NCI-H460 (cell line): ENCODE measurements at places on chromosomes 6 and 20.

DNA sequence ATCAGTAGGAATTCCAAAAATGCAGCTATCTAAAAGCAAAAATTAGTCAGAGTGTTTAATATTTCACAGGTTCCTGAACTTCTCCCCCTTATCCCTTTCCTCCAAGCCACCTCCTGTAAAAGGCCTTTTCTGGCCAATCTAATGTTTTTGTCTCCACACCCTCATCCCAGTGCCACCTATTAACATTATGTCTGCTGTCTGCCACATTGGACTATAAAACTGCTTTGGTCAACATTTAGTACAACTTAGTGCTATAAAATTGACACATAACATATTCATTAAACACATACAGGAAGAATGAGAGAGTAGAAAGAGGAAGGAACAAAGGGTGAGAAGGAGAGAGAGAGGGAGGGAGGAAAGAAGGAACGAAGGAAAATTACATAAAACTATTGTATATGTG lies 47.7 kb downstream of the MMUT start:
- DNase-seq, result no peak

DNA sequence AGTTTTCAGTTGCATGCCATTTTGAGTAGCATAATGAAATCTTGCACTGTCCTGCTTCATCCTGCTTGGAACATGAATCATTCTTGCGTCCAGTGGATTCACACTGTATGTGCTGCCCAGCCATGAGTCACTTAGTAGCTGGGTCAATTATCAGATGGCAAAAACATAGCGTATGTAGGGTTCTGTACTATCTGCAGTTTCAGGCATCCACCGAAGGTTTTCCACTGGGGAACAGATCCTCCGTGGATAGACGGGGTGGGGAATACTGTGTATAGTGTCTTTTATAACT lies 61.4 kb downstream of the IL22RA2 start:
- no peak for DNase-seq

DNA sequence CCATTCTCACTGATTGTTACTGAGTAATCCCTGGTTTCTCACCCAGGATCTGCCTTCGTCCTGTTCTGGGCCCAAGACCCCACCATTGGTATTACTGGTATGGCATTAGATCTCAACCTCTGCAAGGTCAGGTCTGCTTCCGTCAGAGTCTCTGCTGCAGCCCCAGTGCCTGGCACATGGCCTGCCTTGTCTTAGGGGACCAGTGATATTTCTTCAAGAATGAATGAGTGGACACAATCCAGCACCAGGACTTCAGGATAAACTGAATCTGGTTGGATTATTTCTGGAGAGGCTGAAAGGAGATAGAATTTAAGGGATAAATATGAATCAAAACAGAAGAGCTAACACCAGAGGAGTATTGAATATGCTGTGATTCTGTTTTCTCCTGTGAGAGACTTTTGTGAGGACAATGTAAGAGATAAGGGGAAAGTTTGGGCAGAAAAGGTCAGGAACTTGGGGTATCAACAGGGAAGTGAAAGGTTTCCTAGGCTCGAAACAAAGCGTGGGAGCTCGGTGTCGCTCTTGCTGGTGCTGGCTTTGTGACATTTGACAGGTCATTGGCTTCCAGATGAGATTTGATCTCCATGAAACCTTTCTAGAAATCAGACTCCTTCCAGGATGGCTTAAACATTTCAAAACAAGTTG lies 53.9 kb downstream of the OSTM1 start:
- no peak for DNase-seq

GRCh38 chr6:17867880-17868279 lies 119.6 kb downstream of the KIF13A start:
- DNase-seq, result no peak

GRCh38 chr6:148776321-148777308 lies 29.8 kb downstream of the UST start:
- no peak for DNase-seq

DNA sequence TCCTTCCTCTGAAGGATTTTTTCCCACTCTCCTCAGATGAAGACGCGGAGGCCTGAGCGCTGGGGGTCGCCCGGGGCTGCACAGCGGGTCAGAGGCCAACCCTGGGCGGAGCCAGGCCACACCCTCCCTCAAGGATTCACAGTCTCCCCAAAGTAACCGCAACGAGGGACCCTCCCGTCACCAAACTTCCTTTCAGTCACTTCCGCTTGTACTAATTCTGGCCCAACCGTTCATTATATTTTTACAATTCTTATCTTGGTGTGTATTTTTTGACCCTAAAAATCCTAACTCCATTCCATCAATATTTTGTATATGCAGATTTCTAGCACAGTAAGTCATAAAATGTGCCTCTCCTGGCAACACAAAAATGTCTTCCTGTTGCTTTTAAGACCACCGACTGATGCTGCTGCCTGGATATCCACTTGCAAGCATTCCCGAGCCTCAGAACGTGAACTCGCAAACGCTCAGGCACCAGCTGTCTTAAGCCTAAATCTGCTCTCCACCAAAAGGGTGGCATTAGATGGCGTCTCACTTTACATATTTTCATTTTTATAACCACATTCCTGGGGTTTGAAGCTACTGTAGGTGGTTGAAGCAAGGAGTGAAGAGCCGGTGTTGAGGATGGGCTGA lies 128.0 kb downstream of the DLL1 start:
- no peak for DNase-seq

DNA sequence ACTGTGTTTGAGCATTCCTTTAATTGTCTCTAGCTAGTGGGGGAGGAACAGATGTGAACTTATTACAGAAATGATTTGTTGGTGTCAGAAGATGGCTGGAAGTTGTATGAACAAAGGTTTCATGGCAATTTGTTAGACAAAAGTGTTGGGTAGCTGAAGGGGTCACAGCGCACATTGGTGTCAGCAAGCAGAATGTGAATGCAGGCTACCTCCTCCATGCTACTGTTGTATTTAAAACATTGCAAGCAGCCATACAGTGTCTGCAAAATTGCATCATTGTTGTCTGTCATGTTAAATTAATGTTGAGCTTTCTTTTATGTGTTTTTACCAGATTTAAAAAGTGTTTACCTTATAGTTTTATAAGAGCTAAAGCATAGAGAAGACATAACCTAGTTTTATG lies 6.2 kb downstream of the LRRC1 start:
- DNase-seq, result no peak

DNA sequence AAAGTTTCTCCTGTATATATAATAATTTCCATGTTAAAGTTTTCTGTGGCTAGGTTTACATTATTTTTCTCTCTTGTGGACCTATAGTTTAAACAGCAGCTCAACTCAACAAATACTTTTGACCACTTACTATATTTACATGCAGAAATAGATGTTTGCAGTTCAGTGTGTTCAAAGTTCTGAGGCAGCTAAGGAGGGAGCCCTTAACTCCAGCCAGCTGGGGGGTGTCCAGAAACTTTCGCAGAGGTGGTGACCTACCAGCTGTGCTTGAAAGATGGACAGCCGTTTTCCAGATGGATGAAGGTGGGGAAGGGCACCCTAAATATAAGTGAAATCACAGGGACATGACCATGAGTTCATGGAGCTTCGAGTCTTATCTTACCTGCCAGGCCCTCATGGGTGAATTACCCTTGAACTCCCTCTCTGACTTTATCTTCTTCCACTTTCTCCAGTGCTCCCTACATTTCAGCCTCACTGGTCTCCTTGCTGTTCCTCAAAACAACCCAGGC lies 33.4 kb downstream of the DHX35 start:
- no peak for DNase-seq
